CD4-positive, alpha-beta T cell (primary cell): ENCODE measurements at places on chromosomes 16 and 17.

- no peak for DNase-seq
Measured at GRCh38 chr16:11707679-11708197, 34.9 kb downstream of the TXNDC11 start.

- no peak for DNase-seq
Measured at GRCh38 chr17:79490530-79490929, 120.3 kb downstream of the RBFOX3 start.

DNA sequence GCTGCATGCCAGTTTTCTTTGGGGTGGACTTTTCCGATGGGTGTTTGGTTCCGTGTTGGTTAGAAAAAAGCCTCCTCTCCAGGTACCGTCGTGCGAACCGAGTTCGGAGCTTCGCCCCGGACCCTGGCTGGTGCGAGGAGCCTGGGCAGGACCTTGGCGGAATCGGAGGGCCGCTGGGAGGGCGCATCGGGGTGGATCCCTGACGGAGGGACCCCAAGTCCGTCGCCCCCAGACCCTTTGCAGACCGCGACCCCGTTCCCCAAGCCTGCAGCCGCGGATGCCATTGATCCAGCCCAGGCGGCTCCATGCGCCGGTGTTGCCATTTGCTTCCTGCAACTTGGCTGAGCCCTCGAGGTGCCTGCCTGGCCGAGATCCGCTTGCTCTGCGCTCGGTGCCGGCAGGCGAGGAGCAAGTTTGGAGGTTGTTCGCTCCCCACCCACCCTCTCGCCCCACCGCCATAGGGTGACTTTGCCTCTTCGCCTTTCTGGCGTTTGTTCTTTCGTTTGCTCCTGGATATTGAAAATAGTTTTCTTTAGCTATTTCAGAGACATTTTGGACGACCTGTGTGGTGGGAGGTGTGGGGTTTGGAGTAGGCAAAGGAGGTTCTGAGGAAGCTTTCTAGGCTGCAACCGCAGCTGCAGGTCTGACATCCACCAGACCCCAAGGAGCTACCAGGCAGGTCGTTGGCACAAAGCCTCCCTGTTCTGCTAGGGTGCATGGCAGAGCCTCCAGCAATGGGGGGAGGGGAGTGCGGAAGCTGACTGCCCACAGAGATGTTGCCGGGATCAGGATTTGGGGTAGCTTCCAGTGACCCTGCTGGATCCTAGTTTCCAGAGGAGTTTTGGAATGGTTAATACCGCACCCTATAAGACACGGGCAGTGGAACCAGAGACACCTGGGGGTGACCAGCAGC lies 58.2 kb downstream of the RAP1GAP2 start:
- no peak for DNase-seq

- no peak for DNase-seq
Measured at GRCh38 chr16:22969567-22969966, 155.6 kb downstream of the HS3ST2 start.

DNA sequence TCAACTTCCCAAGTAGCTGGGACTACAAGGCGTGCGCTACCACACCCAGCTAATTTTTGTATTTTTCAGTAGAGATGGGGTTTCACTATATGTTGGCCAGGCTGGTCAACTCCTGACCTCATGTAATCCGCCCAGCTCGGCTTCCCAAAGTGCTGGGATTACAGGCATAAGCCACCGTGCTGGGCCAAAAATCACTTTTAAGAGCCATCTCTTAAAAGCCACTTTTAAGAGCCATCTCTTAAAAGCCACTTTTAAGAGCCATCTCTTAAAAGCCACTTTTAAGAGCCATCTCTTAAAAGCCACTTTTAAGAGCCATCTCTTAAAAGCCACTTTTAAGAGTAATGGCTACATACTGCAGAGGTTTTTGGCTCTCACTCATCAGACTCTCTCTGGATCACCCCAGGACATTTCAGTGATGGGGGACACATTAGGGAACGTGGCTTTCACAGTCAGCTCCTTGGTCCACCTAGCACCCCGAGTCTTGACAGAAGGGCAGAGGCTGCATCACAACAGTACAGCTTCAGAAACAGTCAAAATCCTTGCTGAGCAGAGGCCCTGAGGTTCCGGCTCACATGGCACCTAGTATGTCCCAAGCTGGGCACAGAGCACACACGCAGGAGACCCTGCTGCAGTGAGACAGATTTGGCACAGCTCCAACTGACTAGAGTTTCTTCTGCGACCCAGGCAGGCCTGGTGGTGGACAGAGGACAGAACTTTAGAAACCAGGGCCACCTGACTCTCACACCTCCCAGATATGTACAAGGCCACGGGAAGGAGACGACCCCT lies 23.6 kb downstream of the RANBP10 start:
- DNase-seq, result no peak

GRCh38 chr17:17321356-17322025 lies 18.3 kb downstream of the NT5M start:
- DNase-seq, result no peak

DNA sequence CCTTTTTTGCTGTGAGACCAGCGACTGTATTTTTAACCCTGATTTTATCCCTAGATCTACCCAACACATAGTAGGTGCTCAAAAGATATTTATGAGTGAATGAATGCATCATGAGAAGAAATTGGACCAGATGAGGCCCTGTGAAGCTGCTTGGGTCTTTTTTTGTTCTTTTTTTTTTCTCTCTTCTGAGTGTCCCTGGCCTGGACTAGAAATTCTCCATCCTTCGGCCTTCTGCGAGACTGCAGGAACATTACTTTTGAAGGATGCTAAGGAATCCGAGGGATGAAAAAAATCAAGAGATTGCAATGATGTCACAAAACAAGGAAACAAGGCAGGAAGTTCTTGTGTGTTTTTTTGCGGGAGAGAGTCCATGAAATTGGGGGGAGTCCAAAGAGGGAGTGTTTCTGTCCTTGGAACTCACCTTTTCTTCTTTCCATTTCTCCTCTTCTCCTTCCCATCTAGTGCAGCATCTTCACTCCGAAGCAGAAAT lies 560 bp upstream of the RUSF1 start:
- DNase-seq, result no peak

DNA sequence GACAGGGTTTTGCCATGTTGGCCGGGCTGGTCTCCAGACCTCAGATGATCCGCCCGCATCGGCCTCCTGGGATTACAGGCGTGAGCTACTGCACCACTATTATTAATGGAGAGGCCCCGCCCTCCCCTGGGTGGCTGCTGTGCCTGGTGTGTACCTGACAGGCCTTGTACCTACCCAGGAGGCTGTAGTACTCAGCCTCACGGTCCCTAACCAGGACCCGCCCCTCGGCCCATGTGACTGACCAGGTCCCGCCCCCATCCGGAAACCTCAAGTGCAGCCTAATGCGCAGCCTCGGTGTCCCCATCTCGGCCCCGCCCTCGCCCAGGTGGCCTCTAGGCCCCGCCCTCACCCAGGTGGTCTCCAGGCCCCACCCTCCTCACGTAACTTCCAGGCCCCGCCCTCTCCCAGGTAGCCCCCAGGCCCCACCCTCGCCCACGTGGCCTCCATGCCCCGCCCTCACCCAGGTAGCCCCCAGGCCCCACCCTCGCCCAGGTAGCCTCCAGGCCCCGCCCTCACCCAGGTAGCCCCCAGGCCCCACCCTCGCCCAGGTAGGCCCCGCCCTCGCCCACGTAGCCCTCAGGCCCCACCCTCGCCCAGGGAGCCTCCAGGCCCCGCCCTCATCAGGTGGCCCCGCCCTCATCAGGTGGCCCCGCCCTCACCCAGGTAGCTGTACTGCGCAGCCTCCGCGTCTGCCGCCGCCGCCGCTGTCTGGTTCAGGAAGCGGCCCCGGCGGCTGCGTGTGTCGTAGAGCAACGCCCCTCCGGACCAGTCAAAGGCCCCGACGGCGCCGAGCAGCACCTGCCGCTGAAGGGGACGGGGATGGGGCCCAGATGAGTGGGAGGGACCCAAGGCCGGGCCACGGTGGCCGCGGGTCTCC lies 31.0 kb downstream of the HASPIN start:
- DNase-seq, result peak; percentile 80

GRCh38 chr17:41057547-41057946 lies 2.4 kb downstream of the KRTAP2-3 start:
- DNase-seq, result no peak

DNA sequence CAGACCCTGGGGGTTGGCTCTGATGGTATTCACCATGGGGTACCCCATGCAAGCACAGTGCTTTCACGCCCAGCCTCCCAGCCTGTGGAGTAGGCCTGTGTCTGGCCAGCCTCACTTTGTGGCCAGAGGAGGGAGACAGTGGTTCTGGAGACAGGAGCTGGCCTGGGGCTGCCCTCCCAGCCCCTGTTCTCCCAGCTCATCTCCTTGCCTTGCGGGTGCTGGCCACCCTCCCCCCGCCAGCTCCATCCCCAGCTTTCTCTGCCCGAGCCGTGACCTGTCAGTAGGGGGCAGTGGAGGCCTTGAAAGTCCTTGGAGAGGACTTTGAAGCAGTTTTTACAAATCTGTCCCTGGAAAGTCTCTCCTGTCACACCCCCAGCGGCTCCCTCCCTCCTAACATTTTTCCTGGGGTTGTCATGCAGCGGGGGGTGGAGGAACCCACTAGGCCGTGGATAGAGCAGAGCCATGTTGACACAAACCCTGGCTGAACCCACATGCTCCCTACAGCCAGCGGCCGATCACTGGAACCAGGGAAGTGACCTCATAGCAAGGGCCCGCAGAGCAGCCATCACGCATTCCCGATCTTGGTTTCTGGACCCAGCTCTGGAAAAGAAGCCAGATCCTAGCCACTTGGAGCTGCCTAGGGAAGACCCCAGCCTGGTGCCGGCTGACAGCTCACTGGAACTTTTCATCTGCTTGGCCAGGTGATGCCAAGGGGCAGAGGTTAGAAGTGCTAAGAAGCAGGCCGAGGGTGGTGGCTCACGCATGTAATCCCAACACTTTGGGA lies 289.4 kb downstream of the SEC14L1 start:
- peak; percentile 84 for DNase-seq

DNA sequence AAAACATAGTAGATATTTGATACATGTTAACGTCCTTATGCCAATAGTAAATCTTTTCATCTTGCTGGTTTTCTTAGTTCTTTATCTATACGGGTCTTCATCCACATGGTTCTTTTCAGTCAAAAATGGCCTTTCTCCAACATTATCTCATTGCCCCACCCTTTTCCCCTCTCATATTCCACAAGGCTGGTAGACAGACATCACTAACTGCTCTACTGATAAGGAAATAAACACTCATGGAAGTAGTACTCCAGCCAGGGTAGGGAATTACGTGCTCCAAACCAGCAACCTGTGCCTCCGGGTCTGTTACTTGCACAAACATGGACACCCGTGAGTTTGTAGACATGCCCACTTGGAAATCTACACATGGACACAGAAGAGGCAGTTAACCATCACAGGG lies 141.4 kb downstream of the XYLT1 start:
- no peak for DNase-seq

DNA sequence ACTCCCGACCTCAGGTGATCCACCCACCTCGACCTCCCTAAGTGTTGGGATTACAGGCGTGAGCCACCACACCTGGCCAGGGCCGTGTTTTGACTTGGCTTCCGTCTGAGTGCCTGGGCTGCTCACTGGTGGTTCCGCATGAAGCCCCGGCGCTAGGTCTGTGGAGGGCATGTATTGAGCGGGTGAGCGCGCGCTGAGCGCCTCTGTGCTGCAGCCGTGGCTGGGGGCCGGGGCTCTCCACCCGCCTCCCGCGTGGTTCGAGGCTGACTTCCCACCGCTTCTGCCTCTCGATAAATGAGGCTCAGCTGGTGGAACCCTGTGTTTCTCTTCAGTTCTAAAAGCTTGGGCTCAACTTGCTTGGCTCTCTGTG lies 38.9 kb upstream of the ATP2A3 start:
- no peak for DNase-seq

GRCh38 chr16:87484487-87485331 lies 8.1 kb downstream of the ZCCHC14 start:
- no peak for DNase-seq

- DNase-seq, result no peak
Measured at GRCh38 chr17:30422171-30422570, 43.4 kb downstream of the CPD start.

DNA sequence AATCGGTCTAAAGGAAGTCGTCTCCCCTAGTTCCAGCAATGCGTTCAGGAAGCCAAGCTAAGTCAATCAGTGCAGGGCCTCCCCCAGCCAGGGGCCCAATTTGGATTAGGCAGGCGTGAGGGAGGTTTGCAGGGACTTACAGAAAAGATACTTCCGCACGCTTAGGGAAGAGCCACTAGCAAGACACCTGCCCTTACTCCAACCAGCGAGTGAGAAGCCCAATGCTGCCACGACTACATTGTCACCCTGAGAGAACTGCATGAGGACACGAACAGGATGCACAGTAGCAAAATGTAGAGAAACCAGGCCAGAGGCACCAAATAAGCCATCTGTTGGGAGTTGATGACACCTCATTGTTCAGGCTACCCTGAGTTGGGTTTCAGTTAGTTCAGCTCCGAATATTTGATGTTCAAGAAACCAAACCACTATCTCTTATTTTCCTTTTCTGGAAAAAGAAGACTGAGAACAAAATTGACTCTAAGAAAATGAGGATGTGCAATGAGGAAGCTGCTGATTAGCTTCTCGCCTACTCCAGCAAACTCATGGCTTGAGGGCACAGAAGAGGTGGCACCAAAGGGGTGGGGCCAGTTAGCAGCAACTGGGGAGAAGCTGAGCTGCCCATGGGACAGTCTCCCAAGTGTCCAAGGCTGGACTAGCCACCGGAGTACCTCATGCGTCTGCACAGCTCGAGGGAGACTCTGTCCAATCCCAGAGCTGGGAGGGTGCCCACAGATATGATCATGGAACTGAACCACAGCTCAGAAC lies 29.3 kb downstream of the TK2 start:
- peak; percentile 52 for DNase-seq

- peak; percentile 72 for DNase-seq
Measured at GRCh38 chr16:74623214-74623838, 16.4 kb upstream of the GLG1 start.

- no peak for DNase-seq
Measured at GRCh38 chr16:84532855-84533486, 28.5 kb upstream of the MEAK7 start.

DNA sequence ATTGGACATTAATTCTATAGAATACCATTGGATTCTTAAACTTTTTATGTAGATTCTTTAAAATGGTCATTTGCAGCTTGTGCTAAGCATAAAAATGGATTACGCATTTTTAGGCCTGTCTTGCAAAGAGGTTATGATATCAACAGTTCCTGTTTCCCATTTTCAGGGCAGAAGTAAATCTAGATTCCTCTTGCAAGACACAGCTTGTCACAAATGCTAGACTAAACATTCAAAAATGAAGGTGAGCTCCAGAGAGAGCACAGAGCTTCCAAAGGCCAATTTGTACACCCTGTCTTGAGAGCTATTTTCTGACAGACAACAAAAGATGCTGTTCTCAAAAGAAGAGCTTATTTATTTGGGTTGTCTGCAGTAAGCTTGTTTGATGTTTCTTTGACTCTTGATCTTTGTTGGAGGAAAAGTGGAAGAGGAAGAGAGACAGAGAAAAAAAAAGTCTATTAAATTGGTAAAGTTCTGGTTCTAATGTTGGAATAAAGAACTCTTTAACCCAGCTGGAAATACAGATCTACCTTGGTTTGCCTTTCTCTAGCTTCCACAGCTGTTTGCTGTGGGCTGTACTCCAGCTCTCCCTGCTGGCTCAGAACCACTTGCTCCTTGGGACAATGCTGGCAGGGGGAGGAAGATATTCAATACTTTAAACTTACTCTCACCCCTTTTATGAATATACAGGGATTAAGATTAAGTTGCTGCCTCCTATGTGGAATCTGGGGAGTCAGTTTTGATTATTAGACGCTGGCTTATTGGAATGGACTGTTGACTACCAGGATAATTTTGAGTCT lies 651.8 kb downstream of the CDH11 start:
- no peak for DNase-seq

- no peak for DNase-seq
Measured at GRCh38 chr17:37088913-37089312, 140.2 kb downstream of the AATF start.
